ENCODE measurements at places on chromosomes 6 and 20. TPM values are rescaled to one million over a fixed set of nuclear protein-coding genes. Genes with fewer than 3 reads are reported as not detected.

- DNase-seq = no peak
Observed at GRCh38 chr6:5587648-5588047, 326.3 kb downstream of the FARS2 start.

The TSHZ2 gene
- 8.3 TPM for polyA plus RNA-seq

GRCh38 chr6:379410-380181, 12.0 kb upstream of the IRF4 start:
- DNase-seq = no peak

The EFCAB8 gene
- polyA plus RNA-seq = 0.15 TPM

GRCh38 chr6:39830444-39830843, 38.3 kb downstream of the DAAM2 start:
- DNase-seq = no peak

- DNase-seq = no peak
Observed at GRCh38 chr6:16669227-16669626, 92.0 kb downstream of the ATXN1 start.

The NCOA5 gene
- polyA plus RNA-seq = 36.6 TPM
